ENCODE measurements at places on chromosomes 2 and 18. TPM values are rescaled to one million over a fixed set of nuclear protein-coding genes. Genes with fewer than 3 reads are reported as not detected.

- DNase-seq: no peak
These were observed 46.4 kb upstream of the MRPL33 start for GRCh38 chr2:27724905-27725701.

Gene TUBA4A
- 41.9 TPM for polyA plus RNA-seq

GRCh38 chr2:210460322-210461227 lies 16.0 kb downstream of the LANCL1 start:
- DNase-seq: no peak

GRCh38 chr2:230738924-230739323 lies 26.3 kb downstream of the CAB39 start:
- DNase-seq: no peak

- DNase-seq: no peak
These were observed 184.3 kb downstream of the MCFD2 start for GRCh38 chr2:46731280-46731679.

DNA sequence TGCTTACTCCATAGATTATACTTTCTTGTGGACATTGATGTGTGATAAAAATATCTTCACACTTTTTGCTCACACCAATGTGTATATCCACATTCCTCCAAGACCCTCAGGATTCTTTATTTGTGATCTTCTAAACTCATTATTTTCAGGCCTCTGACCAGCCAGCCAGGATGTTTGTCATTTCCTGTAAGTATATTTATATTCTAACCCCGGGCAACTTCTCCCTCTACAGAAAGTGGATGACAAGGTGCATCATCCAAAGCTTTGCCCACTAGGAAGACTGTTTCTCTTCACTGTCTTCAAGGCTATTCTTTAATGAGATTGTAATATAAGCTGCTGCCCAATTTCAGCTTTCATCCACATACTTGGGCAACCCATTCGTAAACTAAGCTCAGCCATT lies 3.6 kb upstream of the CWC22 start:
- no peak for DNase-seq

Gene GALNT3
- polyA plus RNA-seq: 3.2 TPM

- DNase-seq: no peak
These were observed 504.3 kb downstream of the SOX11 start for GRCh38 chr2:6196449-6196848.

DNA sequence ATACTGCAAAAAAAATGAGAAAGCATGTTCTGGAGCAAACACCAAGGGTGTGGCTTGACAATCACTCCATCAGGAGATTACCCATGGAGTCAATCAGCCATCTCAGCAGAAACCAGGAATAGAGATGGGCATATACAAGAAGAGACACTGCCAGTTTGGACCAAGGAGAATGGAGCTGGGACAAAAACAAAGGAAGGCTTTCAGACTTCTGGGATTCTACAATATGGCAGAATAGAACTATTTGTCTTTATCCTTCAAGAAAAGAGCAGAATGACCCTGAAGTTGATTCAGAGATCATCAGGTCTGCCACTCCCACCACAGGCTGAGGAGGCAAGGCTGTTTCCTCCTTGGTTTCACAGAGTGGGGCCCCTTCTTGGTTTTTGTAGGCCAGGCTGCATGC lies 48.2 kb upstream of the KIF5C start:
- DNase-seq: no peak

DNA sequence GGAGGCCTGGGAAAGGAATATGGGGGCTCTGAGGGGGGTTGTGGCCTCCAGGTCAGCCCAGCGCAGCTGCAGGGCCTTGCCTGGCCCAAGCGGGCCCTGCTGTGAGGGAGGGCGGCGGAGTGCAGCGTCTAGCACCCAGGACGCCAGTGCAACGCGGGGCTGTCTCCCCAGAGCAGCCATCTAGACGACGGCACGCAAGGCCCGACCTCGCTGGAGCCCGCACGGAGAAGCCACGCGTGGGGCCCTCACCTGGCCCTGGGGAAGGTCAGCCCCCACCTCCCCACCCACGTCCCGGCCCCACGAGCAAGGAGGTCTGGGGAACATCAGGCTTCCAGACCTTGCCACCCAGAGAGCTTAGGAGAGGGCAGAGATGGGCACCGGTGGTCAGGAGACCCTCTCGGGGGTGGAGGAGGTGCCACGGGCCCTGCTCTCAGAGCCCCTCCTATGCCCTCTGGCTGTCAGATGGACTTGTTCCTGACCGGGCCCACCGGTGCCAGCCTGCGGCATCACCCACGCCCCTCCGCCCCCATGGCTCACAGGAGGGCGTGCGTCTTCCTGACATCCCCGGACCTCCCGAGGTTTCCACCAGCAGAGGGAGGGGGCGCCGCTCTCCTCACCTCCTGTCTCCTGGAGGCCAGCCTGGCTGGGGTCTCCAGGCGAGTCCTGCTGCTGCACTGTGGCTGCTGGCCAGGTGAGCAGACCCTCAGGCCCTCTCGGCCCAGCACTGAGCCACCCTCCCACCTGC lies 17.0 kb downstream of the GPR35 start:
- DNase-seq: no peak

Gene TTR
- 0.82 TPM for polyA plus RNA-seq

Gene OBSL1
- polyA plus RNA-seq: 67.9 TPM

Gene ANKRD30BL
- not detected for polyA plus RNA-seq

Gene CAPN14
- polyA plus RNA-seq: 0.44 TPM

DNA sequence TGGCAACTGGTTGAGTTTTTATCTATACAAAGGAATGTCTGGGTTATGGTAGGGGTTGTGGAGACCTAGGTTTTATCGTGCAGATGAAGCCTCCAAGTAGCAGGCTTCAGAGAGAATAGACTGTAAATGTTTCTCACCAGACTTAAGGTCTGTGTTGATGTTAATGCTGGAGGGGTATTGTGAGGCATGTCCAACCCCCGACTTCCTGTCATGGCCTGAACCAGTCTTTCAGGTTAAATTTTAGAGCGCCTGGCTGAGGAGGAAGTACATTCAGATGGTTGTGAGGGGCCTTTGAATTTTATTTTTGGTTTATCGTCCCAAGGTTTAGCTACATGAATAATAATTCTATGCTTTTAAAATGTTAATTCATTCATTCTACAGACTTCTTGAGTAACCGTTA lies 435.1 kb downstream of the DLGAP1 start:
- no peak for DNase-seq

DNA sequence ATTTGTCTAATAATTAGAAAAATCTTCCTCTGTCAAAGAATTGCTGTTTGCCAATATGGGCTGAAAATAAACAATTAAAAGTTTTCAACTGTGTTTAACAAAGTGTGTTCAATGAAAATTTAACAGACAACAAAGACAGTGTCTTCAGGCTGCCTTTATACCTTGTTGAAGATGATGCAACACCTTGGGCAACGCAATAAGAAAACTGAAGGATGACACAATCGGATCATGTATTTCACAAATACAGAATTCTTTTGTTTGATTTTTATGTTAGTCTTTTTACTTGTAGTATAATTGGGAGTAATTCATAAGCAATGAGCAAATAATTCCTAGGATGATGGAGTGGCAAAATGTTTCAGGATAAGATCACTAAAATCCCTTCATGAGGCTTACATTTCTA lies 27.8 kb downstream of the CHN1 start:
- DNase-seq: no peak

DNA sequence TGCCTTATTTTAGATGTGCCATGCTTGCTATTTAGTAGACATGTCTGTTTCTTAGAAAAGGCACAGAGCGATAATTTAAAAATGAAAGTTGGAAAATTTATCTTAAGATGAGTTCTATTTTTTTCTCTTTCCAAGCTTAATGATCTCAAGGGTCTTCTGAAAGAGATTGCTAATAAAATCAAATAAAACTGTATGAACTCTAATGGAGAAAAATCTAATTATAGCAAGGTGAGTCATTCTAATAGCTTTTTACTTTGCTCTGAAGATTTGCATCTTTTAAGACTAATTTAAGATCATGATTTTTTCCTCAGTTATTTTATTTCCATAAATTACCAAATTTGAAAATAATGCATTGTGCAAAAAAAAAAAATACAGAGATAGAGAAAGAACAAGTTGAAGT lies 36.1 kb upstream of the SPP2 start:
- DNase-seq: no peak

Gene STAT4
- 0.80 TPM for polyA plus RNA-seq

DNA sequence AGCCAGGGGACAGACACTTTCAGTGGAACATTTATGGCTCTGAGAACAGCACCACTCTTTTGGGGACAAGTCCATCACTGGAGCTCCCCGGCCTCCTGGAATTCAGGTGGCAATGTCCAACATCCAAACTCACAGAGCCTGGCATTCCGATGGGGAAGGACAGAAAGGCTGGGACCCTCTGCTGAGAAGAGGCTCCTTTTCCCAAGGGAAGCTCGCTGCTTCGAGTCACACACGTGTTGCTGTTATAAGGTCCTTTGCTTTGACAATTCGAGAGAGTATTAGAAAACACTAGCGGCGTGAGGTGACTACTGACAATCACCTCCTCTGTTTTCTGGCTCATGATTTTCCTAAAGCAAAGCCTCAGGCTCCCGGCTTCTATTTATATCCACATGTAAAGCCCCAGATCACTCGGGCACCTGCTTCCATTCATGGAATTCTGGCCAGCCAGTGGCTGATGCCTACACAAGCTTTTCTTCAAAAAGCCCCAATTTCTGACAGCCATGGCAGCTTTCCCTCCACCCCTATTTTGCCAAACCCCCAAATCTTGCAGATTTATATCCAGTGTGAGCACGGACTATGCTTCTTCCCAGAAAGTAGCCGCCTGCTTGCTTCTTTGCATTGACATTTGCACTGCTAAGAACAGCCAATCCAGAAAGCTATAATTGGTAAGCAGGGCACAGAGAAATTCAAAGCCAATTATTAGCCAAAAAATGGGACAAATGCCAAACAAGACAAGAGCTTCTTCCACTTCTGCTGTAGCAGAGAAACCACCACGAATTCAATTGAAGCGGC lies 67.3 kb downstream of the NDUFA10 start:
- no peak for DNase-seq

GRCh38 chr18:30132959-30133358 lies 909.6 kb downstream of the DSC3 start:
- DNase-seq: no peak

DNA sequence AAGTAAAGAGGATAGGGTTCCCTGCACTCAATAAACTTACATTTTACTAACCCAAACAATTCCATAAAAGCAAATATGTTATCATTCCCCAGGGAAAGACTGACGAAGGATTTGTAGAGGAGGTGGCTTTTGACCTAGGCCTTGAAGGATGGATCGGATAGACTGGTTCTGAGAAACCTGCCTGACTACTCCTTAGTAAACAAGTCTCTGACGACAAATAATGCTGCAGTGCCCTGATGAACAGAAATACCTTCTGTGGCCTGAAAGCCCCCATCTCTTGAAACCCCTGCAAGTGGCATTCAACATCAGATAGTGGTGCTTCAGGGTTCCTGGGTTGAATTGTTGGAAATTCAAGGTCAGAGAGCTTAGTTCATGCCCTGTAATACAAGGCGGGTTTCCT lies 19.2 kb downstream of the PRKCE start:
- no peak for DNase-seq

GRCh38 chr2:2507417-2507997 lies 176.4 kb upstream of the MYT1L start:
- no peak for DNase-seq

Gene NOL4
- polyA plus RNA-seq: 1.3 TPM
